Upper lobe of left lung (tissue), 6 donors: ENCODE measurements at places on chromosomes 7 and 10.

GRCh38 chr10:6275022-6275997 is 72.6 kb downstream of the PFKFB3 start:
- DNase-seq = peak; percentile 97

- peak; percentile 81 for DNase-seq
Observed at GRCh38 chr7:5284304-5285281, 1.9 kb downstream of the SLC29A4 start.

DNA sequence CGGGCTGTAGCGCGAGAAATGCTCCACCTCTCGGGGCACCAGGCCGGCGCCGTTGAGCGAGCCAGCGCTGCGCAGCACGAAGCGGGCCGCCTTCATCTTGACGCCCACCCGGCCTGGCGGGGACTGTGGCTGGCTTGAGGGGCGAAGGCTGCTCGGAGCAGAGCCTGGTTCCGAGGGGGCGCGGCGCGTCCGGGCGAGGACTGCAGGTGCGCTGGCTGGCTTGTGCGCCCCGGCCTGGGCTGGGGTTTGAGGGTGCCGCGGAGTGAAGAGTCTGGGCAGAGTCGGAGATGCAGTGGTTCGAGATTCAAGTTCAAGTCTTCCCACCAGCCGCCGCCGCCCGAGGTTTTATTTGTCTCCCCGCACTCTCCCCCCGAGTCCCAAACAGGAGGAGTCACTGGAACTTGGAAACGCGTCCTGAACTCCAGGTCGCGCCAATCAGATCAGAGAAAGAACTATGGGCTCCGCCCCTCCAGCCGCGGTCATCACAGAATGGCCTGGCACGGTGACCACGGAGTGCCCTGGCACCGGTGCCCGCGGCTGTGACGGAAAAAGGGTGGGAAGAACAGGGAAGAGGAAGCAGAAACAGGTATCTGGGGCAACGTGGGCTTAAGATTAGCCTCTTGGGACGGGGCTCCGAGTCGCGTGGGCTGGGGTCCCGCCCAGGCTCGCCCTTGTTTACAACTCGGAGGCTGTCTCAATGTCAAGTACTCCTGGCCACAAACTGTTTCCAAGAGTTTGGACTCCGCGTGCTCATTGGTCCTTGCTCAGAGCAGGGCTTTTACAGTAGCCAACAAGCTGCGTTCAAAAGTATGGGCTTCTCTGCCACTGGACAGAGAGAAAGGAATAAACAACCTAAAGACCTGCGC is at the start of gene PDK4:
Gene PDK4 (minus strand): TSS at position 319 of the 866 bp plus-strand sequence. CDS start 223 bp downstream, at position 96.
- peak; percentile 94 for DNase-seq

GRCh38 chr10:51985336-51985735 is 285.9 kb upstream of the CSTF2T start:
- no peak for DNase-seq

DNA sequence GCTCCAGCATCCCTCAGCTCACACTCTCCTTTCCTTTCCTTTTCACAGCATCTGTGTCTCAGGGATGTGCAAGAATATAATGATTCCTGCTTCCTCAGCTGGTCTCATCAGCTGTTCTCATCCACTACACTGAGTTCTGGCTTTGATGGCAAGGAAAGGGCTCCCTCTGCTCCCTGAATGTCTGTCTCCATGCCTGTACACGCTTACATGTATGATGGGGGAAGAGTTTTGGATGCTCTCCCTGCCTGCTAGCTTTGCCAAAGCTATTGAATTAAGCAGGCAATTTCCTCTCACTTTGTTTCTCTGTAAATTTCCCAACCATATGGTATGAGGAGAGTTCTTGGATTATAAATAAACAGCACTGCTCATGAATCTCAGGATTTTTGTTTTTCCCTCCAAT is 254.5 kb downstream of the SORCS3 start:
- DNase-seq = no peak

GRCh38 chr7:12927635-12928434 is 240.4 kb downstream of the ARL4A start:
- no peak for DNase-seq

- no peak for DNase-seq
Observed at GRCh38 chr7:137757146-137757925, 89.4 kb downstream of the DGKI start.

DNA sequence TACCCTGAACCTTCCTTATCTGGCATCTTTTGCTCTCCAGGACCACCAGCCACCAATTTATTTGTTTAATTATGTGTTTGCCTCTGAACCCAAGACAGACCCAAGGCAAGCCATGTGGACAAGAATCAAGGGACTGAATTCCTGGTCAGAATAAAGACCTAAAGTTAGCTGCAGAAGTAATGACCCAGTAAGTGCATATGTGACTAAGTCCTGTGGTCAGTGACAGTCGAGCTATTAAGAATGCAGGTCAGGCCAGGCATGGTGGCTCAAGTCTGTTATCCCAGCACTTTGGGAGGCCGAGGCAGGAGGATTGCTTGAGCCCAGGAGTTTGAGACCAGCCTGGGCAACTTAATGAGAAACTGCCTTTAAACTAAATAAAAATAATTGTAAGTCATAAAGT is 139.4 kb downstream of the CCDC71L start:
- no peak for DNase-seq

GRCh38 chr10:27861781-27862180 is 116.2 kb upstream of the MKX start:
- no peak for DNase-seq
